ENCODE measurements at places on chromosomes 7 and 10.

GRCh38 chr10:58857251-58857805, 319.1 kb upstream of the PHYHIPL start:
- no peak for DNase-seq

GRCh38 chr10:118307859-118308258, 34.3 kb downstream of the FAM204A start:
- DNase-seq: no peak

DNA sequence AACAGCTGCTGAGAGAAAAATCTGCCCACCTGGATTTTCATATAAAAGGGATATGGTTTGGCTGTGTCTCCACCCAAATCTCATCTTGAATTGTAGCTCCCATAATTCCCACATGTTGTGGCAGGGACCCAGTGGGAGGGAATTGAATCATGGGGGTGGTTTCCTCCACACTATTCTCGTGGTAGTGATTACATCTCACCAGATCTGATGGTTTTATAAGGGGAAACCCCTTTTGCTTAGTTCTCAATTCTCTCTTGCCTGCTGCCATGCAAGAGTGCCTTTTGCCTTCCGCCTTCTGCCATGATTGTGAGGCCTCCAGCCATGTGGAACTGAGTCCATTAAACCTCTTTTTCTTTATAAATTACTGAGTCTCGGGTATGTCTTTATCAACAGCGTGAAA, 20.8 kb upstream of the MKI67 start:
- no peak for DNase-seq

GRCh38 chr7:52085610-52086009, 769.0 kb upstream of the COBL start:
- DNase-seq: no peak

DNA sequence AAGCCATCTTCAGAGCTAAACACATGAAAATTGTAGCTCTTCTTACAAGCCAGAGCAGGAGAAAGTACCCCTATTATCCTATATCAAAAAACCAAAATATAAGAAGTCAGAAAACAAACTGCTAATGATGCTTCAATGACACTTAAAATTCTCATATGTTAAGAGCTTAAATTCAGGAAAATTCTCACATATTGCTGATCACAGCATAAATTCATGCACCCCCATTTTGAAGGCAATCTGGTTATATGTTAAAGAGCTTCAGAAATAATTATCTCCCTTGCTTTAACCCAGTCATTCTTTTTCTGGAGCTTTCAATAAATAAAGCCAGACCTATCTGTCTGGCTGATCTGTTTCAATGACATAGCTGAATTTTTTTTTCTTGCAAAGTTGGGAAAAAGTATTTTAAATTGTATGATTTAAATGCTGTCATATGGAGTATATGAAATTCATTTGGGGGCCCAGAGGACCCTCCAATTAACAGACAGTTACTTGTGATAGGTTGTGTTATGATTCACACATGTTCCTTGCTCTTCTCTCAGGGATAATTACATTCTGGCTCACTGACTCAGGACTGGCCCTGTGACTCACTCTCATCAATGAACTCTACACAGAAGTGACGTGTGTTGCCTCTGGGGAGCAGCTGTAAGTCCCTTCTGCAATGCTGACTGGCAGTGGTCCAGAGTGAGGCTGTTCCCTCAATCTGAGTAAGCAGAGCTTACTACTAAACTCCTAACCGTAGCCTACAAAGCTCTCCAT, 85.2 kb downstream of the HGF start:
- peak; percentile 17 for DNase-seq

Measured in HuH-7 (cell line).